ENCODE measurements at places on chromosomes 1 and 21.

GRCh38 chr1:205286335-205286950 lies 35.1 kb downstream of the NUAK2 start:
- DNase-seq: peak; percentile 84

- no peak for DNase-seq
Measured at GRCh38 chr1:151711951-151712350, 4.7 kb downstream of the CELF3 start.

GRCh38 chr1:58249737-58250586 lies 296.6 kb downstream of the OMA1 start:
- peak; percentile 1 for DNase-seq

- no peak for DNase-seq
Measured at GRCh38 chr21:29777160-29777559, 162.6 kb downstream of the GRIK1 start.

DNA sequence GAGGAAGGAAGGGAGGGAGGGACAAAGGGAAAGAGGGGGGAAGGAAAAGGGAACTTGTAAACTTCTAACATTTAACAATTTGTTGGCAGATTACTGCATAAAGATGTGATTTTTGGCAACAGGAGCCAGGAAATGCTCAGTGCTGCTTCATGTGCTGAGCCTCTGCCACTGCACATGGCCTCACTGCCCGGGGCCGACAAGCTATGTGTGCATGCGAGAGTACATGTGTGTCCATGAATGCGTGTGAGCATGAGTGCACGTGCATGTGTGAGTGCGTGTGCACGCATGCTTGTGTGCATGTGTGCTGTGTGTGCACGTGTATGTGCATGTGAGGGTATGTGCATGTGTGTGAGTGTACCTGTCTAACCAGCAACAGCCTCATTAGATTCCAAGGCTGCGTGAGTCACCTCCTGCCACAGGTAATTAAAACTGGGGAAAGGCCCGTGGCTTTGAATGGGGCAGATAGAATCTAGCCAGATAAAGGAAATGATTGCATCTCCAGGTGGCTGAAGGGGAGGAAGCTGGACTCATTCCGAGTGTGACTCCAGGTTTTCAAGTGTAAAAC lies 41.4 kb upstream of the TSPEAR start:
- no peak for DNase-seq

GRCh38 chr1:155125946-155126555 lies 1.6 kb upstream of the EFNA1 start:
- no peak for DNase-seq

- DNase-seq: no peak
Measured at GRCh38 chr1:56297904-56298303, 281.5 kb downstream of the PLPP3 start.

GRCh38 chr1:65827346-65827745 lies 34.7 kb downstream of the PDE4B start:
- no peak for DNase-seq

All from activated CD4-positive, alpha-beta T cell treated with anti-CD3 and anti-CD28 coated beads, Interleukin-2, amount 50 U/mL, for 48 hours (primary cell).